ENCODE measurements at places on chromosomes 12 and 14. TPM values are rescaled to one million over a fixed set of nuclear protein-coding genes. Genes with fewer than 3 reads are reported as not detected.

DNA sequence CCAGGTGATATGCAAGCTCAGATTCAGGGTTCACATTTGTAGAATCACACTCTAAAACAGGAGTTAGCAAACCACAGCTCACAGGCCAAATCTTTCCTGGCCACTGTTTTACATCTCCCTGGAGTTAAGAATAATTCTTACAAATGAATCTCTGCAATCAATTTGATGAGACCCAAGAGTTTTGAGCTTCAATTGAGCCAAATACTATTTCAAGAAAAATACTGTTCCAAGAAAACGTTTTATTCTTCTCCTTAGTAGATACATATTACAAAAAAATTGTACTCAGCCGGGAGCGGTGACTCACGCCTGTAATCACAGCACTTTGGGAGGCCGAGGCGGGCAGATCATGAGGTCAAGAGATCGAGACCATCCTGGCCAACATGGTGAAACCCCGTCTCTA, 2.5 kb downstream of the PTGDR start:
- peak overlapping the region; percentile 79 for H3K27ac ChIP-seq
- peaks cover 36% of the 10 kb centered on the region for H3K27me3 ChIP-seq
- no peaks in the 10 kb centered on the region for H3K36me3 ChIP-seq
- DNase-seq: no peak

Gene TAS2R9
- not detected for total RNA-seq

Gene OR4E1
- total RNA-seq: not detected

DNA sequence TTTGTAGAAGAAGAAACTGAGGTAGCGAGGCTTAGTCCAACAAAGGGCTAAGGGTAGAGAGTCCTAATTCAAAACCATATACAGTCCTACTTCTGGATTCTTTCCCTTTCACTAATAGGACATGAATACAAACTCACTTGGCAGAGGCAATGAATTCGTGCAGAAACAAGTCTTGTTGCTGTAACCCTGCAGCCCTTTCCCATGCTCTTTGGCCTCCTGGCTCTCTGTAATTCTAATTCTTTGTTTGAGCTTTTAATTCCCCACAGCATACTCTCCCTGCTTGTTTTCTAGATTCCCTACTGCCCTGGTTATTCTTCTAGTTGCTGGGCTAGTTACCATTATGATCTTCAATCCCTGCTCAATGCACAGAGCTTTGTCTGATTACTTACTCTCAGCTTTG, 381.4 kb downstream of the ETNK1 start:
- H3K27ac ChIP-seq: no peak overlapping the region
- H3K27me3 ChIP-seq: no peaks in the 10 kb centered on the region
- DNase-seq: no peak
- H3K36me3 ChIP-seq: no peaks in the 10 kb centered on the region
- H3K4me1 ChIP-seq: no peaks in the 10 kb centered on the region
- H3K4me3 ChIP-seq: no peak overlapping the region

GRCh38 chr12:34363050-34363673, 340.9 kb downstream of the ALG10 start:
- no peaks in the 10 kb centered on the region for H3K36me3 ChIP-seq
- H3K4me1 ChIP-seq: no peaks in the 10 kb centered on the region
- H3K4me3 ChIP-seq: no peak overlapping the region
- no peak for DNase-seq
- peaks cover 12% of the 10 kb centered on the region for H3K27me3 ChIP-seq

Gene CDKL1
- 78.8 TPM for total RNA-seq

- H3K36me3 ChIP-seq: no peaks in the 10 kb centered on the region
- no peak overlapping the region for H3K4me3 ChIP-seq
- no peak for DNase-seq
- H3K4me1 ChIP-seq: peaks cover 33% of the 10 kb centered on the region
- no peak overlapping the region for H3K27ac ChIP-seq
Observed at GRCh38 chr12:51889216-51890132, 1.6 kb downstream of the ANKRD33 start.

- H3K27ac ChIP-seq: no peak overlapping the region
- no peak for DNase-seq
Observed at GRCh38 chr12:18250313-18250916, 10.9 kb upstream of the PIK3C2G start.

- H3K4me3 ChIP-seq: no peak overlapping the region
- no peak overlapping the region for H3K27ac ChIP-seq
- no peaks in the 10 kb centered on the region for H3K36me3 ChIP-seq
- H3K4me1 ChIP-seq: no peaks in the 10 kb centered on the region
Observed at GRCh38 chr12:79454338-79454843, 236.4 kb downstream of the PAWR start.

GRCh38 chr12:128266541-128267130, 334 bp upstream of the TMEM132C start:
- peaks cover 31% of the 10 kb centered on the region for H3K27me3 ChIP-seq
- no peak overlapping the region for H3K4me3 ChIP-seq
- H3K27ac ChIP-seq: no peak overlapping the region
- no peaks in the 10 kb centered on the region for H3K4me1 ChIP-seq
- no peaks in the 10 kb centered on the region for H3K36me3 ChIP-seq

DNA sequence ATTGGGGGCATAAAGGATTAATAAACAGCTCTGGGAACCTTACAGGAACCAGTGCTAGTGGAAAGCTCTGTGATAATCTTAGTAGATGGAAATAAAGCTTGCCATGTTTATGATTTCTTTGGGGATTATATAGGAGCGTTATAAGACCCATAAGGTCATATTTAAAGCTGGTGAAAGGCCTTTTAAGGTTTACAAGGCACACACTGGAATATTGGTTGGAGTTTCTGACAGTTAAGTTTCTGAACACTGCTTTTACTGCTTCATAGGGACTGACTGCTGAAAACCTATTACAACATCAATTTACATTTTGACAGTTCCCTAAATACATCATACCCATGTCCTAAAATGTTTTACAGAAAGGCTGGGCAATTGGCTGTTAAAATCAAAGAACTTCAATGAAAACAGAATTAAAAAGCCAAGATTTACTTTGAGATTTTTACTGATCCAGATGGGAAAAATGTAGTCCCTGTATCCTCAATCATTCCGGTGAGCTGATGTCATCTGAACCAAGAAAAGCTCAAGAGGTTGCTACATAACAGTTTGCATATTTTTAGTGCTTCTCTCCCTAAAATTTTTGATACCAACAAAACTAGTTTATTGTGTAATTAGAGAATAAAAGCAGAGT, 153.7 kb upstream of the IGF1 start:
- H3K27ac ChIP-seq: no peak overlapping the region
- DNase-seq: no peak
- no peaks in the 10 kb centered on the region for H3K36me3 ChIP-seq
- no peak overlapping the region for H3K4me3 ChIP-seq

GRCh38 chr12:96399120-96399918, 920 bp downstream of the CDK17 start:
- H3K27me3 ChIP-seq: no peaks in the 10 kb centered on the region
- H3K36me3 ChIP-seq: no peaks in the 10 kb centered on the region
- peak overlapping the region; percentile 88 for H3K4me3 ChIP-seq
- peaks cover 67% of the 10 kb centered on the region for H3K4me1 ChIP-seq

DNA sequence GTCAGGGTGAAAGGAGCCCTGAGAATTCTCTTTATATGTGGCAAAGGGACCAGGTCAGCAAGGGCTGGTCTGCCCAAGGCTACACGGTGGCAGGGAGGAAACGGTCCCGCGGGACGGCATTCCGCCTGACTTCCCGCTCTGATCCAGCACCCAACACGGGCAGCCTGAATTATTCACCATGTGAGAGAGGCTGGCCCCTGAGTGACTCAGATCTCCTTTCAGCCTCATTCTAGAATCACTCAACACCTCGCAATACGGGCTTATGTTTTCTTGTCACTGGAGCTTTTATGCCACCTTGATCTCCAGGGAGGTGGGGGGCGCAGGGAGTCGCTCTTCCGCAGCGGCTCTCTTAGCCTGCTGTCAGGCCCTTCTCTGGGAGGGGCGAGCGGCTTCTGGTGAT, 8.5 kb downstream of the LRTM2 start:
- H3K4me1 ChIP-seq: no peaks in the 10 kb centered on the region
- no peak overlapping the region for H3K4me3 ChIP-seq
- no peaks in the 10 kb centered on the region for H3K27me3 ChIP-seq
- no peaks in the 10 kb centered on the region for H3K36me3 ChIP-seq
- no peak overlapping the region for H3K27ac ChIP-seq
- peak; percentile 52 for DNase-seq

- no peaks in the 10 kb centered on the region for H3K4me1 ChIP-seq
- no peak overlapping the region for H3K4me3 ChIP-seq
- no peaks in the 10 kb centered on the region for H3K27me3 ChIP-seq
- H3K27ac ChIP-seq: no peak overlapping the region
- H3K36me3 ChIP-seq: no peaks in the 10 kb centered on the region
Observed at GRCh38 chr14:51620056-51620455, 31.7 kb upstream of the FRMD6 start.

DNA sequence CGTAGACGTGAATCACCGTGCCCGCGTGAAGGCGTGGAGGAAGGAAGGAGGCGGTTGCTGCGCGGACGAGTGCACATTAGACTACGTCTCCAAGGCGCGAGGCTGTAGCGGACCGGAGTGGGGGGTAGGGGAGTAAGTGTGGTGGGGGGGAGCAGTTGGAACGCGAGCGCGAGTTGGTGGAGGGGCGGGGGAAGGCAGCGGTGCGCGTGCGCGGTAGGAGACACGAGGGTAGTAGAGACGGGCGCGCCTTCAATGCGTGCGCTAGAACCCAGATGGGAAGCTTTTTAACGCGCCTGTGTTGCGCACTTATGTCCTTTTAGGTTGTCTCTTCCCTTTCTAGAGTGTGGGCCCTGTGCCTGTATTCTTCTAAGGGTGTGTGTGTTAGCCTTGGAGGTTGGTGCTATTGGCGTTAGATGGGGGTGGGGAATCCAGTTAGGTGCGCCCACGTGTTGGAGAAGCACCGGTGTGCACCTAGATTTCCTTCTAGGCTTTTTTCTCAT, 604 bp downstream of the EIF4B start:
- DNase-seq: peak; percentile 93
- H3K27me3 ChIP-seq: no peaks in the 10 kb centered on the region
- H3K27ac ChIP-seq: peak overlapping the region; percentile 90
- H3K36me3 ChIP-seq: peaks cover 19% of the 10 kb centered on the region
- H3K4me1 ChIP-seq: peaks cover 64% of the 10 kb centered on the region

Gene PTHLH
- total RNA-seq: 3.2 TPM

Gene MYF6
- not detected for total RNA-seq

Gene RNASE9
- total RNA-seq: not detected

DNA sequence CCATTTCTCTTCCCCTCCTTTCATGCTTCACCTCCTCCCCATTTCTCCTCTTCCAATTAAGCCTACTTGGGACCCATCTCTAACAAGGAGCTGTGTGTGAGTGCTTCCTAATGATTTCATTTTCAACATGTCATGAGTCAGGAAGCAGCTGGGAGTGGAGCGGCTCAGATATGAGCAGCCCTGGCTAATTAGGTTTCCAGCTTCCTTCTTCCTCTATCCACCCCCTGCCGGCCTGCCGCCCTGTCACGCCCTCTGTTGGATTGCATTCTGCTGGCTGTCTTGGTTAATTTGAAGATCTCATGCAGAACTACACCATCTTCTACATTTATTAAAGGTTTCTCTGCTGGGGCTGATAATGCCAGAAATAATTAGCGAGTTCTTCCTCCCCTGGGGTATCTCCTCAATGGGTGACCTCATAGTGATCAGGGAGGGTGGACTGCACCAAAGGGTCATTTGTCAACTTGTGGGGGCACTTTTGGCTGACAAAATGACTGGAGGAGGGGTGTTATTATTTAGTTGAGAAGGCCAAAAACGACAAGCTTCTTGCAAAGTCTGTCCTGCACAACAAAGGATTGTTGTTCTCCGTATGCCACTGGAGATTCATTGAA, 300.9 kb upstream of the SRRM4 start:
- H3K27ac ChIP-seq: no peak overlapping the region
- no peak overlapping the region for H3K4me3 ChIP-seq
- H3K27me3 ChIP-seq: no peaks in the 10 kb centered on the region
- no peaks in the 10 kb centered on the region for H3K4me1 ChIP-seq

GRCh38 chr12:127282786-127283565, 984.0 kb upstream of the TMEM132C start:
- H3K27me3 ChIP-seq: peaks cover 8% of the 10 kb centered on the region
- H3K36me3 ChIP-seq: no peaks in the 10 kb centered on the region
- no peak overlapping the region for H3K4me3 ChIP-seq
- DNase-seq: no peak
- no peaks in the 10 kb centered on the region for H3K4me1 ChIP-seq

Gene GRIP1
- 4.0 TPM for total RNA-seq

- peaks cover 7% of the 10 kb centered on the region for H3K4me1 ChIP-seq
- no peak overlapping the region for H3K27ac ChIP-seq
- H3K36me3 ChIP-seq: no peaks in the 10 kb centered on the region
- H3K4me3 ChIP-seq: no peak overlapping the region
- no peaks in the 10 kb centered on the region for H3K27me3 ChIP-seq
Observed at GRCh38 chr12:70639535-70639934, 2.3 kb upstream of the PTPRB start.

DNA sequence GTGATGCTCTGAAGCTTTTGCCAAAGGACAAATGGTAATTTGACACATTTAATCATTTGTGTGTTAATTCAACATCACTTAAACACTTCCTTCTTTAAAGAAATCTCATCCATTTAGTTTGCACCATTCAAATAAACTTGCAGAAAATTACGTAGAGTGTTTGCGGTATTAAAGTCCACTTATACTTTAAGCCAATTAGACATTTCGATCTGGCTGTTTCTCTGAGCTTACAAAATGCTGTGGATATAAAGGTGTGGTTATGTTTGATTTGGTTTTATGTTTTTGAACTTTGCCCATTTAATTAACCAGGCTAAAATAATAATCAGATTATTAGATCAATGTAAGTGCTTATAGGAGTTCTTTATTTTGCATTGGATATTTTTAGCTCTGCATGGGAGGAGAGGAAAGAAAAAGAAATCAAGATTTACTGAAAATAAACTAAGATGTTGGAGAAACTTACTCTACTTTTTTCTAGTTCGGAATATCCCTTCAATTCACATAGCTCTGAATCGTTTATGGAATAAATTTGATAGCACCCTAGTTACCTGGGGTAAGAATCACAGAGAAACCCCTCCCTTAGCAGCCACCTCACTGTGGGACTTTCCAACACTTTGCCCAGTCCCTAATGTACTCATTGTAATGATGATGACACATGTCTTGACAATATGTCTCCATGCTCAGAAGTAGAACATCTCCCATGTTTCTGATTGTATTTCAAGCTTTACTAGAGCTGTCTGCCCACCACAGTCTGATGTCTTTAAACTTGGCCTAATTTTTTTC, 268.0 kb downstream of the BTG1 start:
- H3K27ac ChIP-seq: peak overlapping the region; percentile 73
- H3K36me3 ChIP-seq: no peaks in the 10 kb centered on the region
- no peaks in the 10 kb centered on the region for H3K27me3 ChIP-seq

GRCh38 chr14:92768795-92769194, 20.4 kb upstream of the LGMN start:
- DNase-seq: no peak
- H3K36me3 ChIP-seq: no peaks in the 10 kb centered on the region
- H3K4me1 ChIP-seq: no peaks in the 10 kb centered on the region
- peak overlapping the region; percentile 57 for H3K27ac ChIP-seq
- H3K27me3 ChIP-seq: no peaks in the 10 kb centered on the region

Gene AJUBA
- 1.6 TPM for total RNA-seq

GRCh38 chr12:96571101-96571862, 81.9 kb downstream of the CFAP54 start:
- no peaks in the 10 kb centered on the region for H3K4me1 ChIP-seq
- no peak for DNase-seq
- H3K36me3 ChIP-seq: no peaks in the 10 kb centered on the region
- peak overlapping the region; percentile 11 for H3K27ac ChIP-seq
- no peaks in the 10 kb centered on the region for H3K27me3 ChIP-seq

- peak overlapping the region; percentile 60 for H3K4me3 ChIP-seq
- H3K27me3 ChIP-seq: no peaks in the 10 kb centered on the region
- H3K4me1 ChIP-seq: peaks cover 74% of the 10 kb centered on the region
- H3K27ac ChIP-seq: peak overlapping the region; percentile 96
- H3K36me3 ChIP-seq: no peaks in the 10 kb centered on the region
Observed at GRCh38 chr12:31322801-31323207, 3.1 kb downstream of the SINHCAF start.

GRCh38 chr12:64088431-64089349, 133.4 kb downstream of the KICS2 start:
- H3K36me3 ChIP-seq: no peaks in the 10 kb centered on the region
- H3K27ac ChIP-seq: peak overlapping the region; percentile 59
- DNase-seq: no peak
- H3K27me3 ChIP-seq: no peaks in the 10 kb centered on the region
